ENCODE measurements at places on chromosomes 1 and 21.
A peak's percentile ranks its signal among the peaks of the same experiment; 100 is the strongest.

- DNase-seq = no peak
Measured at GRCh38 chr1:24727501-24728216, 17.6 kb upstream of the CLIC4 start.

DNA sequence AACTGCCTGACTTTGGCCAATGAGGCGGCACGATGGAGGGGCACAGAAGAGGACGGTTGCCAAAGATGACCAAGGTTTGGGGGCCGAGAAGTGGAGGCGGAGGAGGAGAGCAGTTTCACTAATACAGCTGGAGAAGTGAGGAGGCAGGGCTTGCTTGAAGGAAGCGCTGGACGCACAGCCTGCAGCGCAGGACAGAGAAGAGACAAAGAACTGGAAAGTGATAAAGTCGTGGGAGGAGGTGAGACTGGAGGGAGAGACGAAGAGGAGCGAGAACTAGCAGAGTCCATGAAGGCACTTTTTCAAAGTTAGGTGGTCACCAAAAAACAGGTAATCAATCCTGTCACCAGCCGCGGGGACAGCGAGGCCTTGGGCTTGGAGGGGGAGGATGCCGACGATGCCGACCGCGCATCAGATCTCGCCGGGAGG lies 771 bp downstream of the PACC1 start:
- no peak for DNase-seq

- no peak for DNase-seq
Measured at GRCh38 chr1:20192364-20192763, 6.0 kb upstream of the PLA2G2C start.

GRCh38 chr1:173164686-173165085 lies 42.4 kb downstream of the TNFSF4 start:
- DNase-seq = no peak

GRCh38 chr1:190472494-190472893 lies 5.2 kb downstream of the BRINP3 start:
- DNase-seq = no peak

DNA sequence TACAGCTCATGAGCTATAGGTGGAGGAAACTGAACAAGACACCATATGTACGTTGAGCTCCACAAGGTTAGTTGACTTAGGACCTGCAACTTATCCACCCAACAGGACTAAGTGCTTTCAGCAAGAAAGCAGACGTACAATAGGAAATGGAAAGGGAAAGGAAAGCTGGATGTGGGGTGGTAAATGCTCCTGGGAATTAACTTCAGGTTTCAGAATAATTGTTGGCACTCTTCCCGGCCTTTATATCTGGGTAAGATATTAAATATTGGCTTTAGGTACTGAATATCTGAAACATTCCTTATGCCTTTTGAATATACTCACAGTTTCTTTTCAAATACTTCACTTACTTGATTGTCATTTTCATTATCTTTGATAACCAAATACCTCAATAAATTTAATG lies 36.3 kb downstream of the GLMN start:
- no peak for DNase-seq

- peak; percentile 48 for DNase-seq
Measured at GRCh38 chr1:16628361-16629111, 15.2 kb upstream of the NBPF1 start.

DNA sequence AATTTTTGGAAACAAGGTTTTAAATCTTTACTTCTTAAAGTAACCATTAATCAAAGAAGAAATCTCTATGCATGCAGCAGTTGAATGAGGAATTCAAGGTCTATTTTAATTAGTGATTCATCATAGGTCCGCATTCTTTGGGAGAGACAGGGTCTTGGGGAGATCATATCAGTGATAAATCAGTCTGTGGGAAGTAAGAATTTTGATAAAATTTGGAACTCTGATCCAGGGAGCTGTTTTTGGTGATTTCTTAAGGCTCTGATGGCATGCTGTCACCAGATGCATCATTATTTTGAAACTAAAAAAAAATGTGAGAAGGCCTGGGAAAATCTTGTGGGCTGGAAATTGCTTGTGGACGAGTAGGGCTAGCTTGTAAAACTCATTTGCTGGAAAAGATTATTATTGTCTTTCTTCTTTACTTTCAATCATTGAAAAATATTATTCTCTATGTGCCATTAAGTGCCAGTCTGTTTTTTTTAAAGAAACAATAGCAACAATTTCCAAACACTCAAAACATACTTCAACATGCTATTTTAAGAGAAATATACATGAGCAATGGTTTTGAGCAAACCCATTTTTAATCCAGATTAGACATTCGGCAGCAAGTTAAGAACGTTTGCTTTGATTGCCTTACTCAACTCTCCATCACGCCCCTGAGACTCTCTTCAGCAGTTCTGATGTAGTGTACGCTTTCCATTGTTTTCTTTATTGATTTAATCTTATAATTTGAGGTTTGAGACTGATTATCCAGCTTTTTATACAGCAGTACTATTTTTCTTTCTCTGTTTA lies 62.6 kb downstream of the ZBTB18 start:
- DNase-seq = no peak

DNA sequence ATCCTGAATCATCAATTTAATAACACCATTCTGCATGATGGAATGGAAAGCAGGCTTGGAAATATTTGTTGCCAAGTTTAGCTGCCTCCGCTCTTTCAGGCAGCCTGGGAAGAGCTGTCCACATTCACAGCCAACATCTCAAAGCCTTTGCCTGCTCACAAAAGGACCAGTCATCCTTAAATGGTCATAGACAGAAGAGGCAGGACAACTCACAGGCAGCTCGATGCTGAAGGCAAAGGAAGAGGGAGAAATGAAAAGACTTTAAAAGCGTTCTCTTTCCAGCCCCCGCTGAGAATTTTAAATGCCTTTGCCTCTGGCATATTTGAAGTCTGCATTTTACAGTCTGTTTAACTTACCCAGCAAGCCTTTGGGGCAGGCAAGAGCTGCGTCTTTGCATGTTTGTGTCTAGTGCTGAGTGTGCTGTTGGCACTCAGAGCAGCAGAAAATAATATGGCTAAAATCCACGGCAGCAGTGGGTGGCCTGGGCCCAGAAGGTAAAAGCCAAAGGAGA lies 68.9 kb downstream of the NMNAT2 start:
- no peak for DNase-seq

GRCh38 chr1:224730965-224731364 lies 114.8 kb downstream of the CNIH3 start:
- DNase-seq = no peak

DNA sequence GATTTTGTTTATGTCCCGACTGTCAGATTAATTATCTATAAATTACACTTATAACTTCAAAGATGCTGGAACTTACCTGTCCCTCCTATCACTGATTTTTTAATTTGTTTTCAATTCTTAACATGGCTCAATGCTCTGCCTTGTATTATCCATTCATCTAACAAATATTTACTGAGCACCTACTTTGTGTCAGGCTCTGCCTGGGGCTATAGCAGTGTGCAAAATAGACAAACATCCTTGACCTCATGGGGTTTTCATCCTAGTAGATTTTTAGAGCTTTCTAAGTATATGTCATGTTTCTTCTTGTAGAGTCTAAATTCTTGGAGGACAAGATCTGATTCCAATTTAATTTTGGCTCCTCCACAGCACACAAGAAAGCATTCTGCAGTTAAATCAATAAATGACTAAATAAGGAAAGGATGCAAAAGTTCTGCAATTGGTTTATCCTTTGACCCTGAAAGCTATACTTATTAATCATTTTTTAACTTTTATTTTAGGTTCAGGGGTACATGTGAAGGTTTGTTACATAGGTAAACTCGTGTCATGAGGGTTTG lies 10.8 kb upstream of the SMYD2 start:
- DNase-seq = no peak

DNA sequence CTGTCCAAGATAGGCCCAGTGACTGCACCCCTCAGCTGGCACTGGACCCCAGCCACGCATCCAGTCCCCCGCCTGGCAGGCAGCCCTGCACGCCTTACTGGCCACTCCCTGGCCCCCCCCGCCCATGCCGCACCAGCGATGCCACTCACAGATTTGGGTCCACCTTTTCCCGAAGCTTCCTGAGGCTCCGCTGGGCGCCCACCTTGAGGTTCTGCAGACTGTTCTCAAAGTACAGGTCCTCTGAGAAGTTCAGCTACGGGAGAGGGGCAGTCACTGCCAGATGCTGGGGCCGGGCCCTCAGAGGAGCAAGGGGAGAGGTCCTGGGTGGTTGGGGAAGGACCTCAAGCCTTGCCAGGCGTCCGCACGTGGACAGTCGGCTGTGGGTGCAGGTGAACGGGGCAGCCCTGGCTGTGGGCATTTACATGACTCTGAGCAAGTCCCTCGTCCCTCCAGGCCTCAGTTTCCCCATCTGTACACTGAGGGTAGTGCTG lies 8.1 kb downstream of the PRXL2B start:
- no peak for DNase-seq

GRCh38 chr1:214440219-214440965 lies 111.0 kb downstream of the PTPN14 start:
- DNase-seq = no peak

- DNase-seq = no peak
Measured at GRCh38 chr1:151823175-151823574, 8.4 kb downstream of the RORC start.

GRCh38 chr1:204043680-204044079 lies 29.2 kb upstream of the SOX13 start:
- no peak for DNase-seq

DNA sequence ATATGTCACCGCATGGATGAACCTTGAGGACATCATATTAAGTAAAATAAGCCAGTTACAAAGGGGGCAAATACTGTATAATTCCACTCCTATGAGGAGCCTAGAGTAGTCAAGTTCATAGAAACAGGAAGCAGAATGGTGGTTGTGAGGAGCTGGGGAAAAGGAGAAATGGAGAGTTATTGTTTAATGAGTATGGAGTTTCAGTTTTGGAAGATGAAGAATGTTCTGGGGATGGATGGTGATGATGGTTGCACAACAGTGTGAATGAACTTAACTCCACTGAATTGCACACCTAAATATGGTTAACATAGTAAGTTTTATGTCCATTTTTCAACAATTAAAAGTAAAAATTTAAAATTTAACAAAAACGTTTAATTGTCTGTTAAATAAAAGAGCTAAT lies 220.9 kb upstream of the JUN start:
- no peak for DNase-seq

GRCh38 chr1:153934746-153935145 lies 11.8 kb downstream of the DENND4B start:
- peak; percentile 18 for DNase-seq

All from activated naive CD8-positive, alpha-beta T cell treated with anti-CD3 and anti-CD28 coated beads, Interleukin-2, amount 10 ng/mL, durations not matched to agents 7 days and 5 days (primary cell).